SK-N-DZ (cell line): ENCODE measurements at places on chromosomes 2 and 18.

GRCh38 chr2:120736624-120737339 is 1.1 kb downstream of the GLI2 start:
- DNase-seq, result peak; percentile 52

DNA sequence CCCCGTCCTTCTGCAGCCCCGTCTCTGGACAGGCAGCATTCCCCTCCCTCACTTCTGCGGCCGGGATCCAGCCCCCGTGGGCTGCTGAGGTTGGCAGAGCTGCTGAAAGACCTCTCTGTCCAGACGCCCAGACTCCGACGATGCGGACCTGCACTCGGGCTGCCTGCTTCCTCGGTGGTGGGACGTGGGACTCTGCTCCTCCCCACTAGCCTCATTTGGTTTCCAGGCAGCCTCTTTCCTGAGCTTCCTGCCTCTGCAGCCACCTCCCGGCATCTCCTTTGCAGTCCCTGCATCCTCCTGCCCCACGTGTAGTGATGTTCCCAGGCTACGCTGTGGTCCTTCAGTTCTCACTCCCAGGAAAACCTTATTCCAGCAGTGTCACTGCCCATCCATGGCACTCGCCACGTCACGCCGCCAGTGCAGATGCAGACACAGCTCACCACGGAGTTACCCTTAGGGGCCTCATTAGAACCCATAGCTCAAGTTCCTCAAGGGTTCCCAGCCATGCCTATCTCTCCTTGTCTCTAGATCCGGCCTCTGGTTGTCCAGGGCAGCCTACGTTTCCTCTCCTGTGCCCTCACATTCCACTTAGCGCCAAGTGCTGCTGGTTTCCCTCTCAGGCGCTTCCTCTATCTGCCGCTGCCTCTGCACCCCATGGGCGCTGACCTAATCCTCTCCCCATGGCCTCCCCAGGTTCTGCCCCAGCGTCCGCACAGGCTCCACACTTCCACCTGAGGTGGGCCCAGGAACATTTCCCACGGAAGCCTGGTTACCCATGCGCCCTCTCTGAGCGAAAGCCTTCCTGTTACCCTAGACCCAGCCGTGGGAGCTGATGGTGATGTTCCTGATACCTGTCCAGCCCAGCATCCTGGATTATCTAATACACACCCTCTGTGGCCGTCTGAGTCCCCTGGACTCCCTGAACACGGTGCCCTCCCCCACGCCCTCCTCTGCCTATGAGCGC is 318.3 kb upstream of the MYT1L start:
- DNase-seq, result no peak

DNA sequence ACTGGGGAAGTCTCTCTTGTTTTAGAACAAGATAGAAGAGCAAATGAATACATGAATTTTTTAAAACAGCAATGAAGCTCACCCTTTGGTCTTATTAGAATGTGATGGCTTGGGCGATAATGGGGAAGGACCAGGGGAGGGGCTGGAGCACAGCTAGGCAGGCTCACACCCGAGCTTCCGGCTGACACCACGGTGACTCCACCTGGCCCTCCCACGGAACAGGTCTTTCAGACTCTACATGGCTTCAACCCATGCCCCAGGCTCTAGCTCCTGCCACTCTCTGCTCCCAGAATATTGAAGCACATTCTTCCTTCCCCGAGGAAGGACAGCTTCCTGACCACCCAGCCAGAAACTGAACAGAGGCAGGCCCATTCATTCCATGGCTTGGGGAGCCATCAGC is 127.5 kb upstream of the AGAP1 start:
- no peak for DNase-seq

- no peak for DNase-seq
These were observed 34.2 kb downstream of the CERS6 start for GRCh38 chr2:168490015-168490874.

GRCh38 chr18:58593938-58594337 is 35.0 kb downstream of the ALPK2 start:
- DNase-seq, result no peak
